NCI-H524 treated with DMSO at 0.1 percent for 48 hours (cell line): ENCODE measurements at places on chromosomes 2 and 18.

- no peak for DNase-seq
Measured at GRCh38 chr2:32008805-32009515, 1.8 kb downstream of the MEMO1 start.

- no peak for DNase-seq
Measured at GRCh38 chr2:67463810-67464209, 66.7 kb downstream of the ETAA1 start.

DNA sequence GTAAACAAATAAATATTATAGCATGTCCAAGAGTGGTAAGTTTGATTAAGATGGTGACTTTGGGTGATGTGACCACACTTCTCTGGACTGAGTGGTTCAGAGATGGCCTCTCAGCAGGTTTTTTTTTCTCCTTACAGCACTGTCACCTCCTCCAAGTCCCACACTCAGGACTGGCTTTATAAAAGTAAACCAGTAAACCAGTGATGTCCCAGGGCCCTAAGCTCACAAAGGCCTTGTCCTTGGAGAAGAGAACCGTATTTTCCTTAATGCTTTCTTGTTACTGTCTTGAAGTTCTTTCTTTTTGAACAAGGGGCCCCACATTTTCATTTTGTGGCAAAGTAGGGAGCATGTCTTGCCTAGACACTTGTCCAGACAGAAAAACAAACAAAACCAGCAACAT, 274.0 kb downstream of the MYCN start:
- no peak for DNase-seq

DNA sequence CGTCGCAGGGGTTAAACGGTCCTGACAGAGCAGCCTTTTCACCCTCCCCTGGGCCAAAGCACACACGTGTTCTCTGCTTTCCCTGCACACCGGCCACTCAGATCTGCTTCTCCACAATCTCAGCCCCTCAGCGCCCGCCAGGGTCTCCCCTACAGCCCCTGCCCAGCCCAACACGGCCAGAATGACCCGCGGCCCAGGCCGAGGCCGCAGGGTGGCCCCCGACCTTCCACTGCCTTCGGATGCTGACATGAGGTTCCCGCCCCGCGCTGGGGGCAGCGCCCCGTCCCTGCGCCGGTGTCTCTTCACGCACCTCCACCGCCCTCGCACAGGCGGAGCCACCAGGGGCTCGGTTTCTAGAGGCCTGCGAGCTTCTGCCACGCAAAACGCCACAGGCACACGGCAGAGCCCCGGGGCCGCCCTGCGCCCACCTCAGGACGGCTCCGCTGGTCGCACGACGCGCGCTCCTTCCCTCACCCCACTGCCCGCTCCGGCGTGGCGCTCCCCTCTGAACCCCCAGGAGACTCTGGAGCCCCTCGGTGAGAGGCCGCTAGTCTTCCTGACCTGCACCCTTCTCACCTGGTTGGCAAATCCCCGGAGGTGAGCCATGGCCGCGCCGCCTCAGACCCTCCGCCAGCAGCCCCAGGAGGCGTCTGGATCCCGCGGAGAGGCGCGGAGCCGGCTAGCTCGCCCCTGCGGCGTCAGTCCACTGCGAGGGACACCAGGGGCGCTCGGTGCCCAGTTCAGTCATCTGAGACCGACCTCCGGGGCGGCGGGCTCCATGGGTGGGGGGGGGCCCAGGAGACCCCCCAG, 749 bp downstream of the STK25 start:
- no peak for DNase-seq
